ENCODE measurements at places on chromosomes 5 and 9.

- DNase-seq, result no peak
Observed at GRCh38 chr5:91643797-91644196, 260.7 kb upstream of the ARRDC3 start.

- no peak for DNase-seq
Observed at GRCh38 chr9:113465599-113466140, 2.1 kb downstream of the RGS3 start.

DNA sequence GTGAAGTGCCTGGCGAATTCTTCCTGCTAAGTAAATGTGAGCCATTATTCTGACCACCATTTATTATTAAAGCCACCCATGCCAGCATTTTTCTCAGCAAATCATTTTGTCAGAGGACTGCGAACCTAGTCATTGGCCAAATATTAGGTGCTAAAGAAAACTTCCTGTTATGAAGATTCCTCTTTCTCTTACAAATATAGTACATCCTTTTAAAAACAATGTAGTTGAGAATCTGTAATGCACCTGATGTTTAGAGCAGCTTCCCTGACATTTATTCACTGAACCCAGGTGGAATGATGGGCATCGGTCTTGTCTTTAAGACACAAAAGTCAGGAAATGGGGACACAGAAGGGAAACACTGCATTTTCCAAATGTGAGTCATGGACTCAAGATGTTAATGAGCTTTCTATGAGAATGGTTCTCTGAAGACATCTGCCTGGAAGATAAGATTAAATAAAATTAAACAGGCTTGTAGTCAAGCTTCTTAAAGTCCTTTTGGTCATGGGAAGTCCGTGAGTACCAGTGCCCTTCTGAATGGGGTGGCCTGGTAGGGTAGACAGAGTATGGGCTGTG, 290.6 kb downstream of the FBXL7 start:
- no peak for DNase-seq

GRCh38 chr5:10307206-10308148, at the start of gene CMBL:
CMBL (minus strand) TSS chr5:10307902; CDS start chr5:10290762, 17,140 bp downstream.
- no peak for DNase-seq

- no peak for DNase-seq
Observed at GRCh38 chr5:141869514-141869913, 8.7 kb downstream of the PCDH1 start.

DNA sequence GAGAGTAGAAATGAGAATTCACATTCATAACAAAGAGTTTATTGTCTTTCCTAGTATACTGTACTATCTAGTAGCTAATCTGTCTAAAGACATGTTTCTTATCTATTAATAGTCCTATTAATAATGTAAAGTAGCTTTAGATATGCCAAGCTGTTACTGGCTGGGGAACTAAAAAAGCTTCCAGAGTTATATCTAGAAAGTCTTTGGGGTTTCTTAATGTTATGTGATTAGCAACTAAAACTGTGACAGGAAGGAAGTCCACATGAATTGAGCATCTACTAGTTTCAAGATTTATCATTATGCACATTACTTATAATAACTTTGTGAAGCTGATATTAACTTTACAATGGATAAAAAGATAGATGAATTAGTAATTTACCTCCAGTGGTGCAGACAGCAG, 122.7 kb upstream of the CDKN2B start:
- no peak for DNase-seq

- no peak for DNase-seq
Observed at GRCh38 chr5:176959051-176959450, 47.5 kb downstream of the UIMC1 start.

DNA sequence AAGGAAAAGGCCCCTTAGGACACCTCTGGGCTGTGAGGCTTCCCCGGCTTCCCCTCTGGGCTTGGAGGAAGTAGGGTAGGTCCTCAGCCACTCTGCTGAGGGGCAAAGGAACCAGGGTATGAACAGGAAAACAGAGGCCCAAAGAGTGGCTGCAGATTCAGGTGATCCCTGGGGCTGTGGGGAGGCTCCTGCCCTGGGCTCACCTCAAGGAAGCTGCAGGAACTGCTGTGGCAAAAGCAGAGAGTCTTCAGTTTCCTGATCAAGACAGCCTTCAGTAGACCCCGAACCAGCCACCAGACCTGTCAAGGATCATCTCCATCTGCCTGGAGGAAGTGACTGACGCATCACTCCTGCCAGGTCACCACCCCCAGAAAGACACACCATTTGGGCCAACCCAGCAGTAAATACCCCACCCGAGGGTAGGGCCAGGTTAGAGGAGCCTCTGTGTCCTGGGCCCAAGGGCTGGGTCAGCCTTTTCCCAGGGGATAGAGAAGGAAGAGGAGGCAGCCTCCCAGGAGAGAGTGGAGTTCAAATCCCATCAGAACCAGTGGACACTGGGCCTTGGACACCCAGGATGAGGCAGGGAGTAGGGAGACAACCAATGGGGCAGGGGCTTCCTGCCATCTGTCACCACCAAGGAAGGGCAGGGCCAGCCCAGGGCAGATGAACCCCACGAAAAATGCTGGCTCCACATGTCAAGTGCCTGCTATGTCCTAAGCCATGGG, 5.8 kb upstream of the ST6GALNAC6 start:
- DNase-seq, result no peak

- no peak for DNase-seq
Observed at GRCh38 chr5:140056880-140057279, 13.8 kb upstream of the NRG2 start.

DNA sequence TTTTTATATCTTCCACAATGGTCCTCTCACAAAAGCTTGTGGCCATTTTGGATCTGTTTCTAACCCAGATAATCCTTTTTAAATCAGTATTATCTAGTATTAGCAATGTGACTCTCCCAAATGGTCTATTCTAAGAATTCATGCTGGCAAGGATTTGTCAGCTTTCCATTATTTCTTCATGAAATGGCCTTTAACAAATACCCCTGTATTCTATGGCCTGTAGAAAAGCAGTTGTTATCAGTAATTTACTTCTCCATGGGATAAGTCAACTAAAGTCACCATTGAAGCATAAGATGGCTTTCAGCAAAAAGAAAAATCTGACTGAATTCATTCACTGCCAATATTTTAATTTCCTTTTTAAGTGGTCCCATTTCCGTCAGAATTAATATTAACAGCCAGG, 346.4 kb upstream of the FAM174A start:
- no peak for DNase-seq

DNA sequence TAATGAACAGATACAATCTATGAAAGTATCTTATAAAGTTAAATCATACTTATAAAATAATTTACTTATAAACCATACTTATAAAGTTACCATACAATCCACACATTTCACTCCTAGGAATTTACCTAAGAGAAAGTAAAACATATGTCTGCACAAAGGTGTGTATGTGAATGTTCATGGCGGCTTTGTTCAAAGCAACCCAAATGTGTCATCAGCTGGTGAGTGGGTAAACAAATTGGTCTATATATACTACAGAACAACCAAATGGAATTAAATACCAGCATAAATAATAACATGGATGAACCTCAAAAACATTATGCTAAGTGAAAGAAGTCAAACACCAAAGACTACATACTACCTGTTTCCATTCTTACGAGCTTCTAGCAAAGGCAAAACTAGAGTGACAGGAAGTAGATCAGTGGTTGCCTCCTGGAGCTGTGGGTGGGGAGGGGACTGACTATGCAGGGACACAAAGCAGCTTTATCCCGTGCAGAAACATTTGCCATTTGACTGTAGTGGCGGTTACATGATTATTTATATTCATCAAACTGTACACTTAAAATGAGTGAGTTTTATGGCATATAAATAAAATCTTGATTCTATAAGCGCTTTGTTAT, 10.6 kb downstream of the TRAF1 start:
- no peak for DNase-seq

- no peak for DNase-seq
Observed at GRCh38 chr9:33287087-33287490, 3.2 kb upstream of the NFX1 start.

DNA sequence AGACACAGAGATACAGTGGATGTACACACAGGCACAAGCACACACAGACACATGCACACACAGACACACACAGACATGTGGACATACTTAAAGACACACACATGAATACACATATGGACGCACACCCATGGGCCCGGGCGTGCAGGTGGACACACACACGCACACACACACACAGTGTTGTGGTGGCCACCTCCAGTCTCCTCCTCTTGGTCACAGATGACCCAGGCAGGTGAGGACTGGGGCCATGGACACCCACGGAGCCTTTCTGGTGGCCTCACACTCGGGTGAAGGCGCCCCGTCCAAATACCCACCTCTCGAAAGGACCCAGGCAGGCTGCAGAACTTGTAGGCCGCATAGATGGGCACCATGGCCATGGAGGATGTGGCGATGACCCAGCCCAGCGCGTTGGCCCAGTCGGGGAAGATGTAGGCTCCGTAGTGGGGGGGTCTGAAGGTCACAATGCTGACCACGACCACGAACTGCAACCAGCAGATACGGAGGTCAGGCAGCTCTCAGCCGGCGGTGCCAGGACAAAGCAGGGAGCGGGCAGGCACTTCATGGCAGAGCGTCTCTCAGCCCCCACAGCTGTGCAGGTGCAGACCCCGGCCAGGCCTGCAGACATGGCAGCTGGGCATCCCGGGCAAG, 42.5 kb downstream of the SLC6A3 start:
- DNase-seq, result no peak

DNA sequence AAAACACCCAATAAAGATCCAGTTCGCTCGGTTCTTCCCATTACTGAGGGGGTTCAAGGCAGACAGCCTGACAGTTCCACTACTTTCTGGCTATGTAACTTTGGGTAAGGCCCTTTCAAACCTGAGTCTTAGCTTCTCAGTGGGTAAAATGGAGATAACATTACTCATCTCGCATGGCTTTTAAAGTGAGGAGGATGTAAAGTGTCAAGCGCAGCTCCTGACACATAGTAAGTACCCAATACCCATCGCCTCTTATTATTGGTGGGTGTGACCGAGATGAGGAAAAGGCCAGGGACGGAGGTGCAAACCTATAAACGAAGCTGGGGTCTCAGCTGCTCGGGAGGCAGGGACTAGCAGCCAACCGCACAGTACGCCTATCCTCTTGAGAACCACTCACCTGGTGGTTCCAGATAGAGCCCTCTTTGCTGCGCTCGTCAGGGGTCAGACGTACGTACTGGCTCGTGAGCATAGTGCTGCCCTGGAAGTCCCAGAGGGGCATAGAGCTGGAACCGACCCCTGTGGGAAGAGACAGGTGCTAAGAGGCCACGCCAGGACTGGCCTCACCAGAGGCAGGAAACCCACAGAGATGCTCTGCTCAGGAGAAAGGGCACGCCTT, 584 bp downstream of the LMAN2 start:
- DNase-seq, result no peak

- DNase-seq, result no peak
Observed at GRCh38 chr5:154607746-154608145, 129.7 kb upstream of the HAND1 start.

DNA sequence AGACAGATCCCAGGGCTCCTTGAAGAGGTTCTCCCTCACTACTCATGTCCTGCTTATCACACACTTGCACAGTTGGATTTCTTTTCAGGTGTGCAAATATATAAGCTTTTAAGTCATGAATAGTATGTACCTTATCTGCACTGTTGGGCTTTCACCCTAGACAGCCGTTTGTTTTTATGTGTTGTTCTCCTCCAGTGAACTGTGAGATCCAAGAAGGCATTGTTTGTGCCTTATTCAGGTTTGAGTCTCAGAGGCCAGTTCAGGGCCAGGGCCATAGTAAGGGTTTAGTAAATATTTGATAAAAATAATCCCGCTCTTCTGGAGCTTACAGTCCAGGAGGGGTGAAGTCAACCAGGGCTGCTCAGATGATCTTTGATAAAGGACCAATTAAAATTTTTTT, 480.0 kb downstream of the TMEM38B start:
- DNase-seq, result no peak

DNA sequence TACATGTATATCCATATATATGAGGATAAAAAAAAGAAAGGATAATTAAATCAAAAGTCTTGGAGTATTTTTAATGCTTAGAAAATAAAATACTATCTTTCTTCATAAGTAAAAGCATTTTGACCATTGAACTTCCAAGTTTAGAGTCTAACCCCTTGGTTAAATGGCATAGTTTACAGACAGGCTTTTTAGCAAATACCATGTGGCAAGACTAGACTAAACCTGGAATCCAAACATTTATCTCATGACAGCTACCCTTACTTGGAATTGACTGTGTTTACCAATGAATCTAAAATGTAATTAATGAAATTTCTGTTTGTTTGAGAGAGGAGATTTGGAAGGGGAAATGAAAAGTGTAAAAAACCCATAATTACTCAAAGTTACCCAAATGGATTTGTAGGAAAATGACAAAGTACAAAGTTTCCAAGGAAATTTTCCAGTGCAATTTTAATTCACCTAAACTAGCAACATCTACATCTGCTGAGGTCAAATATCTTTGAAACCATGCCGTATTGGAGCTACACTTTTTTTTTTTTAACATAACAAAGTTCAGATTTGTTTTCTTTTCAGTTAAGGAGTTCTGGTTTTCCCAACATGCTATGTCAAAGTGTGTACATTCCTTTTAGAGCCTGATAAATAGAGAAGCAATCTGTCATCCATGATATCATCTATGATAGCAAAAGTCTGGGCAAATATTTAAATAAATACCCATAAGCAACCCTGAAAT, 272.1 kb upstream of the DAB2 start:
- no peak for DNase-seq

- no peak for DNase-seq
Observed at GRCh38 chr5:4661326-4661725, 478.8 kb upstream of the ADAMTS16 start.

- DNase-seq, result no peak
Observed at GRCh38 chr9:76927540-76928240, 21.8 kb upstream of the PRUNE2 start.

DNA sequence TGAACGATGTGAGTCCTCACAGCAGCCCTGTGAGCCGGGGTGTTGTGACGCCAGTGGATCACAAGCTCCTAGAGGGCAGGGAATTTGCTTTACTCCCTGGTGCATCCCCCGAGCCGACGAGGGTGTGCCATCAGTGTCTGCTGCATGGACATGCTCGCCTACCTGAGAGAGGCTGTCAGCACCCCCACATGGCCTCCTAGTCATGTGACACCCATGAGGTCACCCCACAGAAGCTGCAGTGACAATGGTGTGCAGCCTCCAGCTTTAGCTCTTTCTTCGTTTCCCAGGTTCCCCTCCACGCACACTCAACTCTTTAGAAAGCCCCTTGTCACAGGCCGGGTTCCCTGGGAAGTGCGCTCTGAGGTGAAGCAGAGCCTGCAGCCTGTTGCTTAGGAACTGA, 19.8 kb upstream of the GABBR2 start:
- DNase-seq, result no peak

- DNase-seq, result no peak
Observed at GRCh38 chr9:83477120-83477519, 61.1 kb downstream of the FRMD3 start.
